Pericardium fibroblast (primary cell): ENCODE measurements at places on chromosomes 5 and 9. TPM values are rescaled to one million over a fixed set of nuclear protein-coding genes. Genes with fewer than 3 reads are reported as not detected.

Gene SAPCD2
- 0.34 and 0.70 TPM in 2 replicates for total RNA-seq

Gene PCDHB12
- under 0.01 and 0.26 TPM in 2 replicates for total RNA-seq

Gene IL3
- not detected in 2 replicates for total RNA-seq

Gene IFNB1
- total RNA-seq: not detected in 2 replicates

Gene NRG2
- 0.09 and 0.12 TPM in 2 replicates for total RNA-seq

Gene PTPN3
- 0.23 and 7.1 TPM in 2 replicates for total RNA-seq

Gene CD14
- 0.17 and 4.3 TPM in 2 replicates for total RNA-seq

Gene PIP5KL1
- total RNA-seq: 7.9 and 8.9 TPM in 2 replicates

Gene SMIM3
- 27.2 and 43.3 TPM in 2 replicates for total RNA-seq

Gene SLC36A1
- total RNA-seq: 4.6 and 10.0 TPM in 2 replicates

Gene GPRIN1
- 1.8 and 1.9 TPM in 2 replicates for total RNA-seq

Gene SH3RF2
- total RNA-seq: 0.70 and 1.4 TPM in 2 replicates
